Activated CD4-positive, alpha-beta memory T cell treated with anti-CD3 and anti-CD28 coated beads for 36 hours (primary cell): ENCODE measurements at places on chromosomes 11 and 22.

DNA sequence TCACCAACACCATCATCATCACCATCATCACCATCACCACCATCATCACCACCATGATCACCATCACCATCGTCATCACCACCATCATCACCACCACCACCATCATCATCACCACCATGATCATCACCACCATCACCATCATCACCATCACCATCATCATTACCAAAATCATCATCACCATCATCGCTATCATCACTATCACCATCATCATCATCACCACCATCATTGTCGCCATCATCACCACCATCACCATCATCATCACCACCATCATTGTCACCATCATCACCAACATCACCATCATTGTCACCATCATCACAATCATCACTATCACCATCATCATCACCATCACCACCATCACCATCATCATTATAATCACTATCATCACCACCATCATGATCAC, 893.5 kb downstream of the TBC1D22A start:
- DNase-seq = no peak

GRCh38 chr11:113339929-113340589, 25.7 kb downstream of the TTC12 start:
- DNase-seq = no peak

DNA sequence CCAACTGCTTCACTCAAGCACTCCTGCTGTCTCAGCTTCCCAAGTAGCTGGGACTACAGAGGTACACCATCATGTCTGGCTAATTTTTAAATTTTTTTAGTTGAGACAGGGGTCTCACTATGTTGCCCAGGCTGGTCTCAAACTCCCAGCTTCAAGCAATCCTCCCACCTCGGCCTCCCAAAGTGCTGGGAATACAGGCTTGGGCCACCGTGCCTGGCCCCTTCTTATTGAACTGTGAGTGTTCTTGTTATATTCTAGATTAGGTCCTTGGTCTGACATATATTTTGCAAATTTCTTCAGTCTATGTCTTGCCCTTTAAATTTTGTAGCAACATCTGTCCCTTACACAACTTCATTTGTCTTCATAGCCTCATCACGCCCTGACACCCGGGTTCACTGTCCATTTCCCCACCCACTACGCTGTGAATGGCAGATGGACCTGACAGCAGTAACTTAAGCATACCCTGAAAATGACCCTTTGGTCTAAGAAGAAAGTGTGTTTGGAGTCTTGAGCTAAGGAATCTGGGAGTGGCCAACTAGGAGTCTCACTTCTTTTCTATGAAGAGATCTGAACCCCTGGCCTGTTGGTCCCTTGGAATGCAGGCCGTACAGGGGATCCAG, 4.2 kb upstream of the FAM118A start:
- DNase-seq = no peak

- no peak for DNase-seq
Measured at GRCh38 chr22:25382762-25383161, 163.3 kb downstream of the CRYBB2 start.

DNA sequence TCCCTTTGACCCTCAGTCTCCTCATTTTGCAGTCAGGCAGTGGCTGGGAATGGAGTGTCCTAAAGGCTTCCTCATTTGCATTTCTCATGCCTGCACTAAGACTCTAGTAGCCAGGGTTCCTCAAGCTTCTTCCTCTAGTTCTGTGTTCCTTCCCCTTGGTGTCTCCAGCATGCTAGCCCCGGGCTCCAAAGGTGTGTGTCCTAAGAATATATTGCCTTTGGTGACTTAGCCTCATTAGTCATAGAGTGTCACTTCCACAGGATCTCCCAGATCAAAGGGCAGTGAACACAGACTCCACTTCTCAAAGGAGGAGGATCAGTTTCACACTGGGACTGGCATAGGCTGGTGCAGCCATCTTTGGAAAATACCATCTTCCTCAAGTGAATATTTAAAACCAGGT, 21.4 kb upstream of the ACER3 start:
- no peak for DNase-seq

GRCh38 chr22:32649515-32650200, 151.8 kb upstream of the TIMP3 start:
- peak; percentile 41 for DNase-seq

DNA sequence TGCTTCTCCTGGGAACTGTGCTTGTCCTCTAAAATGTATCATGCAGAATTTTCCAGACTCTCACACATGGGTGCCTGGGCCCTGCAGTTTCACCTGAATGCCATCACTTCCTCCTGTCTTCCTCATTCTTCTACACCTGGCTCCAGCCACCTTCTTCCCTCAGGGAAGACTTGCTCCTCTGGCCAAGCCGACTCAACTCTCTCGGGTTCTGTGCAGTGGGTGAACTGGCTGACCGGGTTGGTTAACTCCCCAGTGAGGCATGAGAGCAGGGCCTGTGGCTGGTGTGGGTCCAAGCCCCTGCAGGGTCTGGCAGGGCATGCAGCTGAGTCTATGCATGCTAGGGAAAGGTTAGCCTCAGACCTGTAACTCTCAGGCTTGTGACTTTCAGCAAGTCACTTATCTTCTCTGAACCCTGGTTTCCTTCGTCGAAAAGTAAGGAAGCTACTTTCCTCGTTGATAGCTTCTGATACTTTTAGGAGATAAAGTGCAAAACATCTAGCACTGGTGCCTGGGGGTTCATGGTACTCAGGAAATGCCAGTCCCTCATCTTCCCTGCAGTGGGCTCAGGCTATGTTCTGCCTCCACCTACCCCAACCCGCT, 11.9 kb downstream of the CD82 start:
- DNase-seq = no peak

- DNase-seq = no peak
Measured at GRCh38 chr22:40572976-40573375, 63.5 kb downstream of the MRTFA start.

DNA sequence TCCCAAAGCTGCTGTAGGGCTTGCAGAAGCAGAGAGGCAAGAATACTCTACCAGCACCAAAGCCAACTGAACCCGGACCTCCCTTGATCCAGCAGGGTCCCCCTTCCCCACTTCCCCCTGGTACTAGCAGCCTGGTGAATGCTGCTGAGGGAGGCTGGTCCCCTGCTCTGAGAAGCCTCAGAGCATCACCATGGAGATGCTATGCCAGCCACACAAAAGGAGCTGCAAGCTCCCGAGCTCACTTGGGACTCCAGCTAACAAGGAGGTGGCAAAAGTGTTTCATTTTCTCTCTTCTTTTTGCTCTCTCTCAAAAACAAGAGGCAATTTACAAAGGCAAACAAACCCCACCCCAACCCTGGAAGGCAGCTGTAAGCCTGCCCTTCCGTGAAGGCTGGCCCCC, 509.8 kb downstream of the BUD13 start:
- no peak for DNase-seq

DNA sequence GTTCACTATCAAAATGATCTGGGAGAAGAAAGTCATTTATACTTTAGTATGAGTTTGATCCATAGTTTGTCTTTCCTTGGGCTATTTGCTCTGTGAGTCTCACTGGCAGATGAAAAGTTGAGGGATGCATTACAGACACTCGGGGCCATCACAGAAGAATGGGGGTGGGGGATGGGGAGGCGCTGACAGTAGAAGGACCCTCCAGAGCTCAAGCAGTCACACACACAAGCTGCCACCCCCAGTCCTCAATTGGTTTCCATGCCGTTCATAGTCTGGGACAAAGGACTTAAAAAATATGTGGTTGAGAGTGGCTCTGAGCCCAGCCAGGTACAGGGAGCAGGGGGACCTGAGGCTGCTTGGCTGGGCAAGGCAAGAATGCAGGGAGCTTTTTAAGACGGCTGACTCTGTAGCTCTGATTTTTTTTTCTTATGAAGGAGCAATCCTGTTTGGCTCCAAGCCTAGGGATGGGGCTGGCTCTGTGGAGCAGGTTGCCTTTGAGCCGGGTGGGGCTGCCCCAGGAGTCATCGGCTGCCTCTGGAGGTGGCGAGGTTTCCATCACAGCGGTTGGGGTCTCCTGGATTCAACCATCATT, 13.3 kb upstream of the ANO1 start:
- DNase-seq = no peak

GRCh38 chr11:26983645-26984044, 10.3 kb upstream of the FIBIN start:
- DNase-seq = no peak

GRCh38 chr22:45008751-45009605, 827 bp downstream of the PHF21B start:
- no peak for DNase-seq

DNA sequence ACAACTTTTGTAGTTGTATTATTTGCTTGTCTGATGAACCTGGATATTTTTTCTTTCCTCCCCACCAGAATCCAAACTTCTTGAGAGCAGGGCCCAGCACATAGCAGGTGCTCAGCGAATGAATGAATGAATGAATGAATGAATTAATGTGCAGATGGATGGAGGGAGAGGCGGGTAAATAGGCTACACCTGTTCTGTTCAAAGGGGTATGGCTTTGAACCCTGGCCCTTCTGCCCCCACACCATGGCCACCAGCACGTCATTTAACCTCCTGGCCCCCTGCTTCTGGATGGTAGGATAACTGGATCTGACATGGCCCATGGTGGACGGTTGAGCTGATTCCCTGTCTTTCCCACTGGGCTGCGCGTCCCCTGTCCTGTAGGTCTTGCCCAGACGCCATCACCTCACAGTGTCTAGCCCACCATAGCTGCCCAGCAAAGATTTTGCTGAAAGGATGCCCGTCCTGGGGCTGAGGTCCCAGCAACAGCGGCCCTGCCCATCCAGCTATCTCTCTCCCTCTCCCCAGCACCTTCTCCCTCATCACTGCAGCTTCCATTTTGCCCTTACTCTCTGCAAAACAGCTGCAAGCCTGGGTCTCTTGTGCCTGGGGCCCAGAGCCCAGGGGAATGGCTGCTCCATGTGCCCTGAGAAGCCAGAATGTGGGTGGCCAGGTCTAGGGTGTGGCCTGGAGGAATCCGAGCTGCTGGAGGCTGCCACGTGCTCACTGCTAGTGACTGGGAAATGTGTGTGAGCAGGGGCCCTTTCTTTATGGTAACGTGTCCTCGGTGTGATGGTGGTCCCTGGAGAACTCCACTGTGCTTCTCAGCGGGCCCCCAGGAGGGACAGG, 49.3 kb upstream of the LINC01488 start:
- no peak for DNase-seq

DNA sequence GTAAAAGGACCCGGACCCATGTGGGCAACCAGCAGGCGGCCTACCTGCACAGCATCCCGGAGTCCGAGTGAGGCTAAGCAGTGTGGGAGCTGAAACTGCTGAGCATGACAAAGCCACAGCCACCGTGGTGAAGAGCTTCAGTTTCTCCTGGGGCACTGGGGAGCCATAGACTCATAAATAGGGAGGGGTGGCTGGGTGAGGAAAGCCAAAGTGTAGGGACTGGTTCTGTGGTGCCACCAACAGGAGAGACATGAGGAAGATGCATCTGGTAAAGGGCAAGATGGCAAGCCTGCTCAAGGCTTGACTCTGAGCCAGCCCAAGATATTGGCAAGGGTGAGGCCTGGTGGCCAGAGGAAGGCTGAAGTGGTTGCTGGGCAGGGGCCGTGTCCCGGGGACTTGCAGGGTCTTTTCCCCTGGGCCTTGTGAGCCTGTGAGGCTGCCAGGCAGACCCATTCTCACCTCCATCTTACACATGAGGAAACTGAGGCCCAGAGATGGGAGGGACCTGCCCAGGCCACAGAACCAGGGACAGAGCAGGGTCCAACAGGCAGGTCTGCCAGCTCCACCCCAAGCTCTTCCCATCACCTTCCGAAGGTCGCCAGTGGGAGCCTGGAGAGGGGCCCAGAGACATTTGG, 30.4 kb downstream of the CYTH4 start:
- DNase-seq = peak; percentile 62

DNA sequence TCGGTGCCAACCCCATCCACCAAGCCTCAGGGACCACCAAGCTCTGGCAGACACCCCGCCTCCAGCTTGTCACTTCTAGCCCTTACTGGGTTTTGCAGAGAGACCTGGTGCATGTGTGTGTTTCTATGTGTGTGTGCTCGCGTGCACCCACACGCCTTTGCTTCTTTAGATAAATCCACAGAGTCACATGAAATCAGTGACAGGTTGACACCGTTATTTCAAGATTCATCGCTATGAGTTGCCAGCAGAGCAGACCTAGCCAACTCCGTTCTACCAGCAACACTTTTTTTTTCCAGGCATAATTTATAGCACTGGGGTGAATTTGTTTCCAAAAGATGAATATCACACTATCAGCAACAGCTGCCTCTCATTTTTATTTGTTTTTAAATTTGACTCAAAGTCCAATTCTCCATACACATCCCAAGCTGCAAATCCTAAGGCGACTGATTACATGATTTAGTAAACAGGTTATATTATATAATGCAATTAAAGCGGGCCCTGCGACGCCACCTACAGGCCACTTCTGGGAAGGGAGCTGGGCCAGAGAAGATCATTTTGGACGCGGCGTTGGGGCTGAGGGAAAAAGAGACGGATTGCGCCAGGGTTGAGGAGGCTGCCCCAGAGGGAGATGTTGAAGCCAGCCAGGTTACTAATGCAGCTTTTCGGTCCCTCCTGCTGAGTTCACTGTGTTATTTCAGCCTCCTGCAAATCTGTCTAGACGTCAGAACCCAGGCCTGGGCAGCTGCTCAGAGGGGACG, 150.5 kb downstream of the FEZ1 start:
- DNase-seq = peak; percentile 59

DNA sequence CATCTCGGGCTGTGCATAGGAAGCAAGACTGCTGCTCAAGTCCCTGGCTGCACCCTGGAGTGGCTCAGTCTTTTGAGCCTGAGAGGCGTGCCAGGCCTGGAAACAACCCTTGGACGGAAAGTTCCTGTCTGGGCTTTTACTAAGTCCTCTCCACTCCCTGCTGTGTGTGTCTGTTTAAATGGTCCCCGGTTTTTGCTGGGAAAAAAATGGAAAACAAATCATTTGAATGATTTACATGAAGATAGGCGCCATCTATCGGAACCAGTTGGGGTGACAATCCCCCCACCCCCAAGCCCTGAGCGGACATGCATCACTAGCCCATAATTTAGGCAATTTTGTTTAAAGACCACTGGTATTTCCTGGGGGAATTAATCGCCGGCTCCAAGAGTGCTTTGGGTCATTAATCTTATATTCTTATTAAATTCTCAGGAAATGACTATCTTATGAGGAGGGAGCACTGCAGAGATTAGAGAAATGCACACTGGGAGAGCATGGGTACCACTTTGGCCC, 2.7 kb upstream of the GAB2 start:
- DNase-seq = peak; percentile 66

DNA sequence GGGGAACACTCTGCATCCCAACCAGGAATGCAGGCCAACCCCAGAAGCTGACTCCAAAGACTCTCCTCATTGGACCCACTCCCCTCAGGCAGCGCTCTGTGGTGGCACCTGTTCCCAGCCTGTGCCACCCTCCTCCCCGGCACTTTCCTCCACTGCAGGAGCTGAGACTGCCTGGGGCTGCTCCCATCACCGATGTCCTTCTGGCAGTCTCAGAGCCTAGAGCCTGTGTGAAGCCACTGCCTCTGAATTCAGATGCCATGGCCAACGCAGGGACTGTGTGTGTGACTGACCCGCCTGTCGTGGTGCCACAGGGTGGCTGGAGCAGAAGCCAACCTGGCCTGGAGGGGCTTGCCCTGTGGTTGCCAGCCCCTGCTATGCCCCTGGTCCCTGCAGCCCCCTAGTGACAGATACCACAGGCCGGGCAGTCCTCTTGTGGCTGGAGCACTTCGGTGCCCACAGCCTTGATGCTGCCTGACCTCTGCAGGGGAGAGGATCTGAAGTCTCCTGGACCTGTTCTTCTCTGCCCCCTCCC, 43.2 kb downstream of the TBX1 start:
- no peak for DNase-seq

- no peak for DNase-seq
Measured at GRCh38 chr11:20912922-20913512, 243.6 kb downstream of the NELL1 start.

- DNase-seq = no peak
Measured at GRCh38 chr11:18692941-18693760, 5.4 kb upstream of the TMEM86A start.
